ENCODE measurements at places on chromosomes 5 and 9.

GRCh38 chr9:75713335-75713734 is 177.1 kb upstream of the PCSK5 start:
- DNase-seq = peak; percentile 91

DNA sequence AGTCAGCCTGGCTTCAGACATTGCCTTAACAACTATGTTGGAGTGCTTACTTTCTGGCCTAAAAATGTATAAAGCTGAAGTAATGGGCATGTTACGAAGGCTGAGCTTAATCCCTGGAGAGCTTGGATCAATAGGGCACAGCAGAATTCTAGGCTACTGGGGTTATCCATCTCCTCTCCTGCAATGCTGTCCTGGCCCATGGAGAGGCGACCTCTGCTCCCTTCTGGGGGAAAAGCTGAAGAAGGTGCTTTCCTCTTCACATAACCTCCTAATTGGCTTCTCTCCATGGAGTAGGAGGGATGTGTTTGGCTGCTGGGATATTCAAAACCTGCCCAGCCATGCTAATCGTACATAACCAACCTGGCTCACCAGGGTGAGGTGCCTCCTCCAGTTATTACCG is 403.5 kb downstream of the DMRT2 start:
- DNase-seq = no peak

- DNase-seq = no peak
These were observed 14.1 kb downstream of the NDUFA8 start for GRCh38 chr9:122145592-122145863.

DNA sequence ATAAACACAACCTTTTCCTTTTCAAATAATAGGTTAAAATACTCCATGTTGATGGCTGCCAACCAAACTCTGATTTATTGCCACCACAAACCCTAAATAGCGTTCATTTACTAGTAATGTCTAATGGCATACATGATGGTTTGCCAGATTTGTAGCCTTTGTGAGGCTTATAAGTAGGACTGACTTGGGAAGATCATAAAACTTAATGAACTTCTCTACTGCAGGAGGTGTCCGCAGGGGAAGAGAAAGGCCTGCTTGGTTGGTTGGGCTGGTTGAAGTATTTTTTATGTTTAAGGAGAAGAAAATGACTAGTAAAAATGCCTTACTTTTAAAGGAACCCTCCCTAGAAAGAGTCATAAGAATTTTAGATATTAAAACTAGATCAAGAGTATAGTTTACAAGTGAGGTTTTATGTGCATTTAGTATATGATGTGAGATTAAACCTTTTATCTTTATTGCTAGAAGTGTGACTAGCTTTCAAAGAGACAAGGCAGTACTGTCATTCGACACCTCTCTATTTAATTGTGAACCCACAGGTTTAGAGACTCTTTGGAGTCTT is 5.0 kb downstream of the PBX3 start:
- no peak for DNase-seq

- no peak for DNase-seq
These were observed 73.9 kb downstream of the CSNK1G3 start for GRCh38 chr5:123585871-123586270.

GRCh38 chr9:29068461-29068860 is 1495.2 kb upstream of the C9orf72 start:
- no peak for DNase-seq

GRCh38 chr5:135234242-135234641 is 164.8 kb downstream of the MACROH2A1 start:
- no peak for DNase-seq

DNA sequence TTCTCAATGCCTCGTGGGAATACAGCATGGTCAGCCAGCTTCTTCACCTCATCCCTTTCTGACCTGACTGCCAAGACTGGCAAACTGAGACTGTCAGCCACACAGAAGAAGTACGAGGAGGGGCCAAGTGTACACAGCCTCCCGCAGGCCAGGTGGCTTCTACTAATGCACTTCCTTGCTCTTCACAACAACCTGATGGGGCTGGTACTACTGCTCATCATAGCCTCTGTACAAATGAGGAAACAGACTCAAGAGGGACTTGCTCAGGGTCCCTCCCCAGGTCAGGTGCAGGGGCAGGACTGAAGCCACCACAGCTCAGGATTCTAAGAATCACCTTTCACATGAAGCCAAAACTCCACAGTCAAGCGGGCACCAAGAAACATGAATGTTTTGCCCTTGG is 21.3 kb downstream of the NIPAL4 start:
- DNase-seq = no peak

DNA sequence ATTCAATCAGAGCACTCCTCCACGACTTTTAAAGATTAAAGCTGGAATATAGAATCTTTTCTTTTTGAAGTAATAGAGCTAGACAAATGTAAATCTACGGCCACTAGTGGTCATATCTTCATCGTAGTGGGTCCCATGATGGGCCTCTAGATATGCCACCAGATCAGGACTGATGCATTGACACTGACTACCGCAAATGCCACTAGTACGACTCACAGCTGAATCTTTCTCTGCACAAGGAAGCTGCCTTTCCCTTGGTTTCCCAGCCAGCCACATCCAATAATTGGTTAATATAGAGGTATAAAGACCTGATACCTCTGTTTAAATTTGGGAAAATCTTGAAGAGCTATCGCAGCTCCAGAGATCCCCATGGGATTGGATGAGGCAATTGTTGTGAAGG is 37.8 kb upstream of the ADRB2 start:
- DNase-seq = no peak

DNA sequence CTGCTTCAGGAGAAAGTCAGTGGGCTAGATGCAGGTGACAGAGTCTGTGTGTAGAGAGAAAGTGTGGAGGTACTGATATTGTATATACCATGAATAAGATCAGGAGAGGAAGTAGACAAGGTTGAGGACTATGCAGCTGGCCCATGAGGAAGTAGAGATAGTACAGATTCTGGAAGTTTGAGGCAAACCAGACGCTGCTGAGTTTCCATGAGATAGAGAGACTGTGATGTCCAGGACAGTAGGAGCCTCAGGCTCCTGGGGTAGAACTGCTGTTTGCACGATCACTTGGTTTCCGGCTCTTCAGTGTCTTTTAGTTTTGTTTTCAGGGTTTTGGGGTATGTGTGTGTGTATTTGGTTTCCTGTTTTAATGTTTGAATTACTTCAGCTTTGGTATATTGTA is 13.6 kb downstream of the OTULINL start:
- DNase-seq = no peak

DNA sequence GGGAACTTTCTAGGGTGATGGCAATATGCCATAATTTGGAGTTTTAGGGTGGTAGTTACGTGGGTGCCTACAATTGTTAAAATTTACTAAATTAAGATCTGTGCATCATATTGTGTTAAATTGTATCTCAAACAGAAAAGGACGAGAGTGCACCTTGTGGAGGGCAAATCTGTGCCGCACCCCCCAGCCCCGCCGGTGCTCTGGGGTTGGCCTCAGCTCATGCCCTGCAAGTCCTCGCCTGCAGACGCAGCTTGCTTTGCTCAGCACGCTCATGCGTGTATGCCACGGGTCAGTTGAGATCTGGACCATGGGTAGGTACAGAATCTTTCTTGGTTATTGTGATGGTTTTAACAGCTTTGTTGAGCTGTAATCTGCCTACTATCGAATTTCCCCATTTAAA is 33.7 kb upstream of the FCN1 start:
- no peak for DNase-seq

DNA sequence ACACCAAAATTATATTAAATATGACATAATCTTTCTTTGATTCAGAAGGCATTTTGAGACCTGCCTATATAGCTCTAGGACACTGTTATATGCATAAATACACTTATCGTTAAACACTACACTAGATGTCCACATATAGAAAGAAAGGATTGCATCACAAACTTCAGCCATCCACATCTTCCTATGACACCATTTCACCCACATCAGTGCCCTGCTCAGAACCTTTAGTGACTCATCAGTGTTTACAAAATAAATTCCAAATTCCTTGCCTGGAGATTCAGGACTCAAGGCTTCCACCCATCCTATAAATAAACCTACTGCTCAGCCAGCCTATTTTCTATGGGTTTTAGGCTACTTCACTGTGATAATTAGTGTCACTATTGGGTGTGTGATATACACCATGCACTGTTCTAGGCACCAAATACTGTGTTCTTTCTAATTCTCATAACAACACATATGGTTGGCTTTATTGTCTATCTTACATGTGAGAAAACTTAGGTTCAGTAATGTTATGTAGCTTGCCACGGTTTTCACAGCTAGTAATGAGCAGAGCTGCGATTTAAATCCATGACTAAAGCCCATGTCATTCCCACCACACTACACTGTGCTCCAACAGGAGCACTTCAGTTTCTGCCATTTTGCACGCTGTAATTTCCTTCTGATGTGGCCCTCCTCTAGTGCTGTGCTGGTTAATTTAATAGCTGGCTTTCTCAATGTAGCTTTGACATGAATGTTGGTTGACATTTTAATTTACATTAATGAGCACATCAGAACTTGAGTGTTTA is 103.3 kb downstream of the SREK1 start:
- no peak for DNase-seq

- no peak for DNase-seq
These were observed 324.6 kb upstream of the TYRP1 start for GRCh38 chr9:12368569-12368968.

DNA sequence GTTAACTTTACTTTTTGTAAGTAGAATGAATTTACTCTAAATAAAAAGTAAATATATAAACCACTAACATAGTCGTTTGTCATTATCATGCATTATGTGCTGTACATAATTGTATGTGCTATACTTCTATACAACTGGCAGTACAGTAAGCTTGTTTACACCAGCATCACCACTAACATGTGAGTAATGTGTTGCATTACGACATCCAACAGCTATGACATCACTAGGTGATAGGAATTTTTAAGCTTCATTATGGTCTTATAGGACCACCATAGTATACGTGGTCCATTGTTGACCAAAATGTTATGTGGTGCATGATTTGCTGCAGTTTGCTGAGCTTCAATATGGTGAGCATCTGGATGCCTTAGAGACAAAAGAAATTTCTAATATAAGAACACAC is 819.1 kb upstream of the GRAMD2B start:
- DNase-seq = no peak

- no peak for DNase-seq
These were observed 378.6 kb upstream of the TYRP1 start for GRCh38 chr9:12314589-12314988.

- no peak for DNase-seq
These were observed 131.1 kb downstream of the PAX5 start for GRCh38 chr9:36902861-36903524.

DNA sequence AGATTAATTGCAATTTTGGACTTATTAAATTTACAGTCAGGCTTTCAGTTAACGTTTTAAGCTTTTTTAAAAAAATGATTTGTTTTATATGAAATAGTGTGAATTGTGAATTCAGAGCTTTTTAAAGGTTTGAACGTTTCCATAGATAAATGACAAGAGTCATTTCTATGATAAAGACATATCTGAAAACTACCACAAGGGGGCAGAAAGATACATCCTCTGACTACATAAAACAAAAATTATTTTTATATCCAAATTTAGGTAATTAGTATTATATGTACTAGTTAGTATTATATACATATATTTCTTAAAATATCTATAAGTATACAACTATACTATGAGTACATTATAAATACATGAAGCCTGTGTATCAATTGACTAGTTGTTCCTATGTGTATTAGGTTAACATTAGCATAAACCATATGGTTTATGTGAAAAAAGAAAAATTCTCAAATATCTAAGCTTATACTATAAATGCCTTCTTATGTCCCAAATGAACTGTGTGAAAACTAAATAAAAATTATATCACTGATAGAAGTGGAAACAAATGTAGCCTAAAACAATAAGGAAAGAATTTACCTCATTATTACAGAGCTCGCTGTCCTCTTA is 155.2 kb downstream of the MEF2C start:
- peak; percentile 46 for DNase-seq

- DNase-seq = no peak
These were observed 118.6 kb downstream of the GABBR2 start for GRCh38 chr9:98590101-98590500.
